Bronchial smooth muscle cell (primary cell): ENCODE measurements at places on chromosomes 2 and 18. TPM values are rescaled to one million over a fixed set of nuclear protein-coding genes. Genes with fewer than 3 reads are reported as not detected.

The TFCP2L1 gene
- not detected in 2 replicates for total RNA-seq

The TEKT4 gene
- not detected in 2 replicates for total RNA-seq

The GPR45 gene
- total RNA-seq = not detected in 2 replicates

The STEAP3 gene
- total RNA-seq = 6.1 and 15.4 TPM in 2 replicates

The CKAP2L gene
- 0.17 and 1.3 TPM in 2 replicates for total RNA-seq

The GPR17 gene
- not detected in 2 replicates for total RNA-seq

The CYTIP gene
- total RNA-seq = 0.16 TPM in 1 of 2 replicates, not detected in the other
